Activated CD8-positive, alpha-beta T cell treated with anti-CD3 and anti-CD28 coated beads, Interleukin-2, amount 10 ng/mL, durations not matched to agents 7 days and 5 days (primary cell): ENCODE measurements at places on chromosomes 12 and 14. TPM values are rescaled to one million over a fixed set of nuclear protein-coding genes. Genes with fewer than 3 reads are reported as not detected.

The FAM186B gene
- total RNA-seq, result 0.21 TPM

The OS9 gene
- total RNA-seq, result 100 TPM

The HOXC11 gene
- total RNA-seq, result not detected

The KCNMB4 gene
- 0.60 TPM for total RNA-seq

The DPY19L2 gene
- total RNA-seq, result 1.2 TPM

The IFI27L1 gene
- 41.3 TPM for total RNA-seq

The NDUFA12 gene
- total RNA-seq, result 247 TPM

The KIF5A gene
- 0.99 TPM for total RNA-seq

The PAH gene
- not detected for total RNA-seq

The NIN gene
- total RNA-seq, result 104 TPM

The SLCO1B1 gene
- not detected for total RNA-seq
